ENCODE measurements at places on chromosomes 1 and 21. TPM values are rescaled to one million over a fixed set of nuclear protein-coding genes. Genes with fewer than 3 reads are reported as not detected.

Gene LCE1B
- total RNA-seq, result not detected

Gene PCSK9
- not detected for total RNA-seq

Gene SLC30A10
- not detected for total RNA-seq

Gene KRTAP10-7
- total RNA-seq, result not detected

Gene TEKT2
- total RNA-seq, result not detected

Gene LCK
- 22.3 TPM for total RNA-seq

Gene TAS1R3
- total RNA-seq, result 4.0 TPM

Gene BEND5
- total RNA-seq, result 19.5 TPM

Gene KIRREL1
- total RNA-seq, result not detected

Gene LCE1D
- total RNA-seq, result not detected

Gene TPTE
- total RNA-seq, result not detected

Gene RIPPLY3
- not detected for total RNA-seq
